NCI-H774 (cell line): ENCODE measurements at places on chromosomes 3 and 15.

- no peak for DNase-seq
Measured at GRCh38 chr3:55622116-55622515, 135.0 kb upstream of the WNT5A start.

DNA sequence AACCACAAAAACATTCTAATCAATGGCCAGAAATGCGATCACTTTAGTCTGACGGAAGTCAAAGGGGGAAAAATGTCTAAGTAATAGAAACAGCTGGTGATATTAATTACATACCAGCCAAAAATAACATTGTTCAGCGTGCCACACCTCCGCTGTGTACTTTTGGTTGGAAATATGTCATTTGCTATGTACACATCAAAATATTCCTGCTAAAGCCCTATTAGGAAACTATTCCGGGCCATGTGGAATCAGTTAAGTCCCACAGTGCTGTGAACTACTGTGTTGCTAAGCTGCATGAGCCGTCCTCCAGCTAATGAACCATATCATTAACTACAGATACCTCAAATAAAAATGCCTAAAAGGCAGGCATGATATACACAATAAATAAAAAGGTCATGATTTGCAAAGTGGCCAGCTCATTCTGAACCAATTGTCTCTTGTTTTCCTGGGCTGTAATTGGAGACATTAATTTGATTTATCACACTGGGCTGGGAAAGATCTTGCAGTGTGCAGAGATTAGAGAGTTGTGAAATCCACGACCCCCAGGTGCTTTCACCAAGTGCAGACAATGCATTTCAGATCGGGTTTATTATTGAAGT is 200.5 kb upstream of the LRTM1 start:
- no peak for DNase-seq

DNA sequence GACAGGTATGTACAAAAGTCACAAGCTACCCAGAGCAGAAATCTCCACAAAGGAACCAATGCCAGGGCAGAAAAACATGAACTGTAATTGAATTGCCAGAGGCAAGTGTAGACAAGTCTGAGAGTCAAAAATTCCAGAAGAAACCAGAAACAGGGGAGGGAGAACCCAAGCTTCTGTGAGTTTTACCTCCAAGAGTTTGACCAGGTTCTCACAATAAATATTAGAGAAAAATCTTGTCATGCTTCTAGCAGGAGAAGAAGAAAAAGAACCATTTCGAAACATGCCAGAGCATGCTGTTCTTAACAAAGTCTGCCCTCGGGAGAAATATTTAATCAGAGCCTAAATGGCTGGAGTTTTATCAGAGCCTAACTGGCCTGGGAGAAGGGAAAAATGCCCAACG is 32.5 kb upstream of the AP3B2 start:
- DNase-seq = no peak

DNA sequence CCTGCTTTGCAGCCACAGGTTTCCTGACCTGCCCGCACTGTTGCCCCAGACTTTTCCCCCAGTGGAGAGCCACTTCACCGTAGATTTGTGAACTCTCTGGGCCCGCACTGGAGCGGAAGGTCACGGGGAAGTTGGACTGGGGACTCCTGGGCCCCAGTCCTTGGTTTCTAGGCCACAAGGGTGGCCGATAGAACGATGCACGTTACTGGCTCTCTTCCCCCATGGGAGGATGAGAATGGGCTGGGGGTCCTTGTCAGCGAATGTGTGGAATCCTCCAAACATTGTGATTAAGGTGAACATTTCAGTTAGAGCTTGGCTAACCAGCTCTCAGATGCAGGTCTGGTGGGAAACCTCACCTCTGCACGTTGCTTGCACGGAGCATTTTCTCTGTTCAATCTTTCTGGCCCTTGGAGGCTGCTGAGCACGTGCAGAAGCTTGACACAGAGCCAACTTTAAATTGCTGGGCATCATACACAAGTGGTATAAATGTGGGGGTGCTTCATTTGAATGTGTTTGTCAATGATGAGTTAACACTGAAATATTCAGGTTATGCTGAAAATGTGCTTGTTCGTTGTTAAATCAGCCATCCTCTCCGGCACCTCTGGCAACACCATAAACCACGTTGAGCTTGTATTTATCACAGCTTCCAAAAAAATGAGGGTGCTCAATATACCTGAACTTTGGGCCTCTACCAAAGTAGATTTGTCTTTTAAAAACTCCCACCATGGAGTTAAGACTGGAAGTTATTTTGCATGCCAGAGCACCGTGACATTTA is 976 bp downstream of the DIS3L start:
- peak; percentile 39 for DNase-seq

DNA sequence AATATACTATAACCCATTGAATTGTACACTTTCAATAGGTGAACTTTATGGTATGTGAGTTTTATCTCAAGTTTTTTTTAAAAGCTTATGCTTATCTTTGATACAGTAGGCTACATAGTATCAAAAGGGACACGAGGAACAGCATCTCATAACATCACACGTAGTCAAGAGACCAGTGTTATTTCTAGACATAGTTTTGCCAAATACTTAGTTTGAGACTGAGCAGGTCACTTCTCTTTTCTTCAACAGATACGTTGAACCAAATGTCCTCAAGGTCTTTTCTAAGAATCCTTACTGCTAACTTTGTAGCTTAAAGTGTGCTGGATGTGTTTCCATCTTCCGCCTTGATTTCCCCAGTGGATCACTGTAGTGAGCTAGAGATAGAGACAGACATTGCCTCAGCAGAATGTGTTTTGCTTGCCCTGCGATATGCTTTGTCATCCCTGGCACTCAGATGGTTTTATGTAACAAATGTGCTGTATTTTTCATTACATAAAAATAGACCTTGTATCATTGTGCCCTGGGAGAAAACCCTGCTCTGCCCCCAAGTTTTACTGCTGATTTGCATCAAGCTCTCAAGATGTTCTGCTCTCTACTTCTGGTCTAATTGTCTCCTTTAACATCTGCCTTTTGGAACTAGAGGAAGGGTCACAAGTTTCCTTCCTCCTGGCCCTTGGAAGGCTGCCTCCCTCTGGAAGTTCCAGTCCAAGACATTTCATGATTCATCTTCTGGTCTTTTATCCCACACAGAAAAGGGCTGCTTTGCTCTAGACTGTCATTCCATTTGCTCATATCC is 426.4 kb upstream of the RGMA start:
- no peak for DNase-seq

GRCh38 chr3:136110481-136110880 is 85.7 kb downstream of the MSL2 start:
- no peak for DNase-seq

DNA sequence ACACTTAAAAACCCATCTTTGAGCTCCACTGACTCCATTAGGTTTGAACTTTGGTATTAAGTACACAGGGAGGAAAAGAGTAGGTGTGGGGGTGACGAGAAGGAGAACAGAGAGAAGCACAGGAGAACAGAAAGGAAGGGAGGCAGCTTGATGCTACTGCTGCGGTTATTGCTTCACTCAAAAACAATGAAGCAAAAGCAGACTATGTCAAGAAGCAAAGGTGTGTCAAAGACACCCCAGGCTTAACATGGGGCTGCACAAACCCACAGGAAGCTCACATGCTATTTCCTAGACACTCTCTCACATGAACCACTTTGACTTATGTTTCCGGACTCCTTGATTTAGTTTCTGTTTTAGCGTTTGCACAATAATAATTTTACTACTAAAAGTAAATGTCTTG is 961.0 kb upstream of the CFAP20DC start:
- DNase-seq = no peak

- DNase-seq = no peak
Measured at GRCh38 chr3:45929042-45929679, 14.1 kb upstream of the CXCR6 start.

DNA sequence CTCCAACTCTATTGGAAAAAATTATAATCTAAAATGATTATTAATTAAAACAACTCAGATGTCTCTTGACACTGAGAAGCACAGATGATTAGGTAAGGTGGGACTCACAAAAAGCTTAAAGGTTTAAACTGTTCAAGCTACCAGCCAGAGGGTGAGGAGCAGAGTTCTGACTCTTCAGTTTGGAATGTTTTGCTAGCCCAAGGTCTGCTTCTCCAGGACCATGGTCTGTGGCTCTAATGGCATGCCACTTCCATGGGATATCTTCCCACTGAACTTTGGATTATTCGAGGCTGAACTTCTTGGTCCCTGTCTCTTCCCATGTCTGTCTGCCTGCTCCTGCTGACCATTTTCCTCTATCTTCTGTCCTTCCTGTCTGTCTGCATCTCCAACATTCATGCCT is 49.2 kb downstream of the CACNA2D3 start:
- DNase-seq = no peak

- DNase-seq = no peak
Measured at GRCh38 chr3:30607032-30607833, 832 bp downstream of the TGFBR2 start.

- no peak for DNase-seq
Measured at GRCh38 chr3:150744041-150744918, 18.7 kb downstream of the SIAH2 start.

GRCh38 chr3:126348308-126348920 is 8.8 kb downstream of the KLF15 start:
- DNase-seq = no peak

- no peak for DNase-seq
Measured at GRCh38 chr15:53974813-53975212, 3.4 kb upstream of the UNC13C start.

DNA sequence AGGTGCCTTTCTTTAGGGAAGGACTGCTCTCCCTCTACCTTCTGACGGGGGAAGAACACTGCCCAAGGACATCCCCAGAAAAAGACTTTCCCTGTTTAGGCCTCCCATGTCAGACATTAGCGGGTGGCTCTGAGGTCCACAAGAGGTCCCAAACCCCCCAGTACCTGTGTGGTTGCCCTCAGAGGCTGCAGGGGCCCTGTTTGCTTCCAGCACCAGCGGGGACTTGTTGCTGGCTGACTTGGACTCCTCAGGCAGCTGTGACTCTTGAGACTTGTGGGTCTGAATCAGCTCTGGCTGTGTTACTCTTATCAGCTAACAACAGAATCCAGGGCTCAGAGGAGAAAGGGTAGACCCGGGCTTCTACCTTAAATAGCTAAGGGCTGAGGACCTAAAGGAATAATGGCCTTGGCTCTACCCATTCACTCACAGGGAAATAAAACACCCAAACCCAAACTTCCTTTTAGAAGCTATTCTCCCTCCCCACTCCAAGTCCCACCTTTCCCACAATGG is 39.2 kb downstream of the SEMA3G start:
- no peak for DNase-seq

DNA sequence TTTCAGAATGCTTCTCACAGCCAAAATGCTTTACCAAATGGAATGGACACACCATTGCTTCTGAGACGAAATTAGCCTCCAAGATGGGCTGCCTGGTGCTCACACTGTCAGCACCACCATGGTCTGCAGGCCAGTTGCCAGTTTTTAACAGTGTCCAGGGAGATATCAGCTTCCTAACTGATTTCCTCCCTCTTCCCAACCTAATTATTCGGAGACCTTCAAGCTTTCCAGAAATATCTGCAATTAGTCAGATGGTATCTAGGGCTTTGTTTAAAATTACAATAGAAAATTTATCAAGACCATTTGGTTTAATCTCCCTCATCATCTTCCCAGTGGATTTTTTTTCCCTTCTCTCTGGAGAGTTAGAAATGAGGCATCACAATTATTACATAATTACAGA is 287.5 kb downstream of the ZPLD1 start:
- DNase-seq = no peak

- DNase-seq = no peak
Measured at GRCh38 chr15:101059381-101060341, 140.5 kb downstream of the LRRK1 start.

DNA sequence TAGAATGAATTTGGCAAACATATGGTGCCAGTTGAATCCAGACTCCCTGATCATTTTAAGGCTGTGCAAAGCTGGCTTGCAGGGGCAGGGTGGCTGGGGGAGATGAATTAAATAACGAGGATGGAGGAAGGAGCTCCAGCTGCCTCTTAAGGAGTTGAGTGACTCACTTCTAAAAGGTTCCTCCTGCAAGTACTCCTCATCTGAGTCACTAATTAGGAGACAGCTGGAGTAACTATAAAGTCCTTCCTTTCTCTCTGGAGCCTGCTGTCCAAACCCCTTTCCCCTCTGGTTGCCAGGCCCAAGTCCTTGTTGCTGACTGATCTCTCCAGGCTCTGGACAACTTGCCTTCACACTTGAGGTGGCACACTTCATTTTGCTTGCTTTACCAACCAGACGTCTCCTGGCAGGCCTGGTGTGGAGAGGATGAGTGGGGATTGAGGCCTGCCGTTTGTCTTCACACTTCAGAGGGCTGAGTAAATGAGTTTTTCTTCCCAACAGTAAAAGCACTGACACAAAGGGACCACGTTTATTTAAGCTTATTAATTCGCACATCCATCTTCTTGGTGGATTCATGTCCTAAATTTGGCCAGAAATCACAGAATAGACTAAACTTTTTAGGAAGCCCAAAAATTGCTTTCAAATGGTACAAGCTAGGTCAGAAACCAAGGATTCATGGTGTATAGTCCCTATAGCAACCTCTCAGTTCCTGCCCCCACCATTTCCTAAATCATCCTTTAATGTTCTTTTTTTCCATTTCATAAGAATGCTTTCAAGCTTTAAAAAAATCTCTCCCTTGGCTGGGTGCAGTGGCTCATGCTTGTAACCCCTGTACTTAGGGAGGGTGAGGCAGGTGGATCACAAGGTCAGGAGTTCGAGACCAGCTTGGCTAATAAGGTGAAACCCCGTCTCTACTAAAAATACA is 90.5 kb upstream of the MYRIP start:
- DNase-seq = no peak

DNA sequence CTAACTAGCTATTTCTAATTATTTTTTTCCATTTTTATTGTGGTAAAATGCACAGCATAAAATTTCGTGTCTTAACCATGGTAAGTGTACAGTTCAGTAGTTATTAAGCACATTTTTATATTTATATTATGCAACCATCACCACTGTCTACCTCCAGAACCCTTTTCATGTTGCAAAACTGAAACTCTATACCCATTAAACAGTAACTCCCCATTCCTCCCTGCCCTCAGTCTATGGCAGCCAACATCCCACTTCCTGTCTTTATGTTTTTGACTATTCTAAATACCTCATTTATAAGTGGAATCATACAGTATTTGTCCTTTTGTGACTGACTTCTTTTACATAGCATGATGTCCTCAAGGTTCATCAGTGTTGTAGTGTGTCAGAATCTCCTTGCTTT is 25.5 kb downstream of the SLC35A5 start:
- DNase-seq = no peak

DNA sequence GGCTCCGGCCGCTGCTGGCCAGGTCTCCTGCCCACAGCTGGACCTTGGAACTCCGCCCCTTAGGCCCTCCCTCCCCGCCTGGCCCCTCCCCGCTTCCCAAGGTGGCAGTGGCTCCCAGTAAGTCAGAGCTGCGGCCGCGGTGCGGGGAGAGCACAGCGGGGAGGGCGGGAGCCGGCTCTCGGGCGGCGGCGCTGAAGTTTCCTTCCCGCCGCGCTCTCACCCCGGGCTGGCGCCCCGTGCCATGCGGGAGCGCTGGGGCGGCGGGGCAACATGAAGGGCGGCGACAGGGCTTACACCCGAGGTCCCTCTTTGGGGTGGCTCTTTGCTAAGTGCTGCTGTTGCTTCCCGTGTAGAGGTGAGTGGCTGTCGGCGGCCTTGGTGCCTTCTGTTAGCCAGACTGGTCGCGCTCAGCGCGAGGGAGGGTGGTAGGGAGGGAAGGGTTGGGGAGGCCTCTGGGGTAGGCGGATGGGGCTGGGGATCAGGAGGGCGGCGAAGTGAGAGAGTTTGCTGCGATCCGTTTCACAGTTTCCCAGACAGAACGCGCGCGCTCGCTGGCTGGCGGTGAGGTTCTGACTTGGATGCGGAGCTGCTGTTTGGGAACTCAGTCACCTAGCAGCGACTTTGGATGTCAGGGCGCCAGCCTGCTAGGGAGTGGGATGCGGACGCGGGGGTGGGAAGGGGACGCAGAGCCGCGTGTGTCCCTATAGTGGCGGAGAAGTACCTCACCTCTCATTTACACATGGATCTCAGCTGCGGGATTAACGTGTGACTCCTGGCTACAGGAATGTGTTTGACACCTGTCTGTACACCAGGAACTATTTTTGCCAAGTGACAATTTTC is 145.5 kb upstream of the UMPS start:
- DNase-seq = peak; percentile 27
